ENCODE measurements at places on chromosomes 6 and 20.

- DNase-seq, result no peak
Measured at GRCh38 chr6:1001655-1002349, 308.9 kb upstream of the EXOC2 start.

DNA sequence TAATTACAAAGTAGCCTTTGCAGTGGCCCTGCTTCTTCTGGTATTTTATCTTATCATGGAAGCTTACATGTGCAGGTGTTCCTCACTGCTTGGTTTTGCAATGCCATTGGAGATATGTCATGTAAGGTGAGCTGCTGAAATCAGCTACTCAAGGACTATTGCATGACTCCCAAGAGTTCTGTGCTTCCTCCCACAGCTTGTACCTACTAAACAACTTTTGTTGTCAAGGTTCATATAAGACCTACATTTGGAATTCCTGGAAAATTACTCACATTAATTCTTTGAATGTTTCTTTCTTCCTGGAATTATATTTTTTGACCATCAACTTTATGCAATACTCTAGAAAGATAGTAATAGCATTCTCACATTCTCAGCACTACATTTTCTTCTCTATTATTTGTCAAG lies 427.5 kb upstream of the HSF2 start:
- no peak for DNase-seq

DNA sequence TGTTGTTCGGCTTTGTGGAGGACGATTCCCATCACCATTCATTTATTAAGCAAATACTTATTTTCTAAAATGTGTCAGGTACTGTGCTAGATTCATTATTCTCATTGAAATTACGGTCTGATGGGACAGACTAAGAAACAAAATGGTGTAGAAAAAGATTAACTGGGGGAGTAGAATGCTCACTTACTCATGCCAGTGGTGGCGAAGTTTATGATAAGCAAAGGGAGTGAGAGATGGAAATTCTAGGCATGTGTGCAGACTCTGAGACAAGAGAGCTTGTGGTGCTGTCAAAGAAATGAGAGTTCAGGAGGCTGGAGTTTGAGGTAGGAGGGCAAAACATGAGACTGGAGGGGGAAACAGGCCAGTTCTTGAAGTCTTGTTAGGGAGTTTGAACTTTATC lies 896 bp downstream of the RPP21 start:
- DNase-seq, result no peak

- DNase-seq, result no peak
Measured at GRCh38 chr6:5904532-5904931, 102.2 kb downstream of the NRN1 start.
